T-helper 22 cell (primary cell): ENCODE measurements at places on chromosomes 2 and 18.

DNA sequence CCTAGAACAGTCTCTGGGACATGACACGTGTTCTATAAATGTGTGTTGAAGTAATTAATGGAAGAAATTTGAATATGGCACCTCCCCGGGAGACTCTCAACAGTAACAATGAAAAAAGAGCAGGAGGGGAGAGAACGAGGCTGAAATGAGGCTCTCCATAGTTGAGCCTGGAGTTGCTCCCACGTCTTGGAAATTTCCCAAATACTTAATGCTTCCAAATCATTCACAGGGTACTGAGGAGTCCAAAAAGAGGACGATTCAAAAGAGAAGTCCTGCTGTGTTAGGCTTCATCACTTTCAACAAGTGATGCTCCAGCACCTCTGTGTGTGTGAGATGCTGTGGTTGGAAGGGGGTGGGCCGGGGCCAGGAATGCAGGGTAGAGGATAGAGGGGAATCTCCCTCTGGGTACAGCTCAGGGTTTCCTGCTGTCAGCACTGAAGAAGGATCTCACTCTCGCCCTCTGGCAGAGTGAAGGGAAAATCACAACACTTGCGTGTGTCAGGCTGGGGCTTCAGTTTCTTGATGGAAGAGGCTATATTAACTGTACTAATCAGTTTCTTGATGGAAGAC lies 18.1 kb upstream of the ZNF407 start:
- DNase-seq: no peak

GRCh38 chr2:199201539-199201938 lies 256.2 kb downstream of the SATB2 start:
- no peak for DNase-seq

DNA sequence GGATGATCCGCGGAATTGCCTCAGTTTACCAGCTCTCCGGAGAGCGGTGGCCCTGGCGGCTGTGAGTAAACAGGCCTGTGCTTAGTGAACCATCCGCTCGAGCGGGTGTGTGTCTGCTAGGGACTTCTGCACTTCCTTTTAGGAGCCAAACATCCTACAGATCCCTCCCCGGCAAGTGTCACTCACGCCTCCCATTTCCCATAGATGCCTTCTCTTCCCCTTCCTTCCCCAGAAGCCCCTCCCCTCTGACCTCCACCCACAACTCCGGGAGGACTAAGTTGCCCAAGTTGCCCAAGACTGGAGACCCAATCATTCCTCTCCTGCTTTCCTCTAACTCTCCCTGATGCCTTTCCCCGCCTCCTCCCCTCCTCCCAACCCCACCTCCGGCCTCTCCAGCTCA lies 2.9 kb downstream of the C1QL2 start:
- DNase-seq: no peak

- DNase-seq: no peak
Measured at GRCh38 chr2:136206613-136207012, 88.7 kb upstream of the CXCR4 start.

GRCh38 chr2:105836840-105837692 lies 92.4 kb downstream of the NCK2 start:
- DNase-seq: no peak

- no peak for DNase-seq
Measured at GRCh38 chr2:24806661-24807036, 13.4 kb downstream of the CENPO start.

GRCh38 chr18:73733376-73733775 lies 414.3 kb downstream of the FBXO15 start:
- no peak for DNase-seq
